ENCODE measurements at places on chromosomes 1 and 21.

- no peak for DNase-seq
Observed at GRCh38 chr21:43965911-43966585, 46.1 kb upstream of the TRAPPC10 start.

DNA sequence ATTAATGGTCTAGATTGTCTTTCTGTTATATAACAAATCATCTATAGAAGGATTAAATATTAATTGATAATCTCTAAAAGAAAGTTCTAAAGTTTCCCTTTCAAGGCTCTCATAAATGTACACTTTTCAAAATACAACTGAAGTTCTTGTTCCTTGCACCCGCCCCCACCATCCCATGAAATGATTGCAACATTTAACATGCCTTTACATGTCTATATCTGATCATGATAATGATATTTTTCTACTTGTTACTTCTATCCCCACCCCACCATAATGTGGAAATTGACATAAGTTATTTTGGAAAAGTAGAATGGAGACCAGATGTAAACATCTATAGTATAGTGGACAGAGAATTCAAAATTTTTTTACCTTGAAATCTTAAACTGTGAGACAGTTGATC lies 186.6 kb downstream of the NTNG1 start:
- no peak for DNase-seq

DNA sequence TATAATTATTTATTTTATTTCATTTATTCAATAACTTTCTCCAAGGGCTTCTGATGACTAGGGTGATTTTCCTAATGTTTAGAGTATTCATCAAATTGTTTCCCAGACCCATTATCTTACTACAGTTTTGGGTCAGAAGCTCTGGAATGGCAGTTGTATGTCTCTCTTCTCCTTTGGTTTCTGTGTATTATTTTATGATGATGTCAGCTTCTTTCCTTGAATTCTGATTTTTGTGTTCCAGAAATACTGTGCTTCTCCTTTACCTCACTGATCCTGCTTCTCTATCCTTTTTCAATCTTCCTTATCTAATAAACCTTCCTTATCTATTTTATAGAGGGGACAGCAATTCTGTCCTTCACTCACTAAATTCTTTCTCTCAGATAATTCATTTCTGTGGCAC lies 48.8 kb downstream of the LRRC8B start:
- no peak for DNase-seq

GRCh38 chr1:65493802-65494201 lies 73.3 kb downstream of the LEPR start:
- no peak for DNase-seq

All from stimulated activated CD8-positive, alpha-beta memory T cell treated with anti-CD3 and anti-CD28 coated beads, Interleukin-7, amount 100 ng/mL, for 1 hour (primary cell).